ENCODE measurements at places on chromosomes 5 and 9.

- DNase-seq, result no peak
Measured at GRCh38 chr5:133460172-133460758, 152.1 kb downstream of the FSTL4 start.

GRCh38 chr9:74824654-74825053, 63.1 kb downstream of the TRPM6 start:
- DNase-seq, result no peak

GRCh38 chr9:20480249-20480648, 142.1 kb downstream of the MLLT3 start:
- DNase-seq, result no peak

DNA sequence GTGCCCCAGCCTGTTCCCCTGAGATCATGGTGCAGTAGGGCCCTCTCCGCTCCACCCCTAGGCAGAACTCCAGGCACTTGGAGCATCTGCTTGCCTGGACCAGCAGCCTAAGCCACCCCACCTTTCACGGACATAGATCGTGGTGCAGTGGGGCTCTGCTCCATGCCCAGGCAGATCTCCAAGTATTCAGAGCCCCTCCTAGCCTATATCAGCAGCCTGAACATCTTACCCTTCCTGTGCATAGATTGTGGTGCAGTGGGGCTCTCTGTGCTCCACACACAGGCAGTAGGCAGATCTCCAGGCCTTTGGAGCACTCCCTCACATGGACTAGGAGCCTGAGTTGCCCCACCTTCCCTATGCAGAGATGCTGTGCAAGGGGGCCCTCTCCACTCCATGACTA, 103.0 kb downstream of the GLIS3 start:
- DNase-seq, result no peak

DNA sequence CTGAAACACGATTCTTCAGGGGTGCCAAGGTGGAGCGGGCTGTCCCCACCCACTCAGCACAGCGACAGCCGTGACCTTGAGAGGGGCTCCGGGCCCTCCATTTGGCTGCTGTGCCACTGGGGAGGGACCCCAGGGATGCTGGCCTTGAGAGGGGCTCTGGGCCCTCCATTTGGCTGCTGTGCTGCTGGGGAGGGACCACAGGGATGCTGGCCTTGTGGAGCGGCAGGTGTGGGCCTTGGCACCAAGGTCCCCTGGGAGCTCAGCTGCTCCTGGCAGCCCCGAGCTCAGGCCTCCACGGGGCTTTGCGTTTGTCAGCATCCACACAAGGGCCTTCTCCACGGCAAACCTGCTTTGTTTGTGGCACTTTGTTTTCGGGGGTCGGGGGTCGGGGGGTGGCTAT, 137.6 kb upstream of the LPCAT1 start:
- no peak for DNase-seq

DNA sequence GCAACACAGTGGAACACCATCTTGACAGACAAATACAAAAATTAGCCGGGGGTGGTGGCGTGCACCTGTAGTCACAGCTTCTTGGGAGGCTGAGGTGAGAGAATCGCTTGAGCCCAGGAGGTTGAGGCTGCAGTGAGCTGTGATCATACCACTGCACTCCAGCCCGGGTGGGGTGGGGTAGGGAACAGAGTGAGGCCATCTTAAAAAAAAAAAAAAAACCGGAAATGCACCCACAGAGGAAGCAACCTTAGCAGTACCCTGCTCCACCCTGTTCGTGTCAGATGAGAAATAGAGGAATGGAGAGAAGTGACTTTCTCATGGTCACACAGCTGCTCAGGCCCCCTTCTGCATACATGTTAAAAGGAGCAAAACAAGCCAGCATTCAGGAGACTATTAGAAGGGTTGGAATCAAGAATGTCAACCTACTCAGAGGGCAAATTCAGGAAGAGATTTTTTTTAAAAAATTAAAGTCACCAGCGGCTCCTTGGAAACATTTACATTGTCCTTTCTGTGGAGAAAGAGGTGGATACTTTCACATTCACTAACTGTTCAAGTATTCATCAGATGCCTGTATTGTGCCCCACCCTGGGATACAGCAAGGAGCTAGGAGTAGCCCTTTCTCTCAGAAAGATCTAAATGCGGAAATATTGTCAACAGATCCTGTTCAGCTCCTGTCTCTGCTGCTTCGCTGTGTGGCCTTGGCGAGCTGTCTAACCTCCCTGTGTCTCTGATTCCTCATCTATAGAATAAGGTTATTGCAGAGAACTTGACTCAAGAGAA, 41.0 kb downstream of the CYFIP2 start:
- no peak for DNase-seq

DNA sequence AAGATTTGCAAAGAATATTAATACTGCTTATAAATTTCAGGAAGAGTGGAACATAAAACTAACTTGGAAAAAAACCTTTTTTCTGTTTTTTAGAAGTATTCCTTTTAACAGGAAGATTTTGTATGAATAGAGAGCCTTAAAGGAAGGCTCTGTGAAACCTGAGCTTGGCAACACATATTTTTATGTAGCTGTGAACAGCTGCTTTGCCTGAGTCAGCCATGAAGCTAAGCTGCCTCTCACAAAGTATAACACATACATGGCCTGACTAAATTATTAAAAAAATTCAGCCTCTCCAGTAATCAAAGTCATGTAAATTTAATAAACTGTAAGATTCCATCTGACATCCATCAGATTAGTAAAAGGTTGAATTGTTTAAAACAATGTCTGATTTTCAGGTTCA, 547.5 kb downstream of the ELAVL2 start:
- DNase-seq, result no peak

- no peak for DNase-seq
Measured at GRCh38 chr5:36605241-36605640, 1.2 kb upstream of the SLC1A3 start.

GRCh38 chr9:135960411-135961276, 529 bp downstream of the UBAC1 start:
- DNase-seq, result no peak

- DNase-seq, result no peak
Measured at GRCh38 chr5:73644385-73644963, 18.5 kb downstream of the ARHGEF28 start.

DNA sequence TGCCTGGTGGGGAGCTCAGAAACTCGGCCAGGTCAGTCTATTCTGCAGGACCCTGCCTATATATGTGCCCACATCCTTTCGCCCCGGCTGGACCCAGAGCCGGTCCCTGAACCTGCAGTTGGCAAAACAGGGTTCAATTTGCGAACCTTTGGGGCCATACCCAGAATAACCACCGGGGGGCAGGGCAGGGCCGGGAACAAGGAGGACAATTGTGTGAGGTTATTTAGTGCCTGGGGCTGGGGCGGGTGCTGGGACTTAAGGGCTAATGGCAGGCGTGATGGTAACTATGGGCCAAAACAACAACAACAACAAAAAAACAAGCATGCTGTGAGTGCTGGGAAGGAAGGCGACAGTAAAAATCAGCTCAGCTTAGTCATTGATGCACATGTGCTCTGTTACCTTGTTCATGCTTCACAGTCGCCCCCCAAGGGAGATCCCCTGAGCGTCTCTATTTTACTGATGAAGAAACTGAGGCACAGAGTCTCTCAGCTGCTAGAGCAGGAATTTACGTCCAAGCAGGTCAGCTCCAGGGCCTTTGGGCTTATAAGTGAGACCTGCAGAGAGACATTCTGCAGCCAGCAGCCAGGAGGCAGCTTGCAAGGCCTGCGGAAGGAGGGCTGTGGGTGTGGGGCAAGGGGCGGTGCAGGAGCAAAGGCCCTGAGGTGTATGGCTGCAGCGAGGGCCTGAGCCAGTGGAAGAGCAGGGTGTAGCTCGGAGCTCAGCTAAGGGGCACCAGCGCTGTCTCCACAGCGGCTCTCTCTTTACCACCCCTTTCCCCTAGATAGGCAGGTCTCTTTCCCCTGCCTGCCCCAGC, 106.0 kb downstream of the PHF2 start:
- DNase-seq, result peak; percentile 17

- no peak for DNase-seq
Measured at GRCh38 chr5:96648593-96648992, 13.6 kb upstream of the CAST start.

DNA sequence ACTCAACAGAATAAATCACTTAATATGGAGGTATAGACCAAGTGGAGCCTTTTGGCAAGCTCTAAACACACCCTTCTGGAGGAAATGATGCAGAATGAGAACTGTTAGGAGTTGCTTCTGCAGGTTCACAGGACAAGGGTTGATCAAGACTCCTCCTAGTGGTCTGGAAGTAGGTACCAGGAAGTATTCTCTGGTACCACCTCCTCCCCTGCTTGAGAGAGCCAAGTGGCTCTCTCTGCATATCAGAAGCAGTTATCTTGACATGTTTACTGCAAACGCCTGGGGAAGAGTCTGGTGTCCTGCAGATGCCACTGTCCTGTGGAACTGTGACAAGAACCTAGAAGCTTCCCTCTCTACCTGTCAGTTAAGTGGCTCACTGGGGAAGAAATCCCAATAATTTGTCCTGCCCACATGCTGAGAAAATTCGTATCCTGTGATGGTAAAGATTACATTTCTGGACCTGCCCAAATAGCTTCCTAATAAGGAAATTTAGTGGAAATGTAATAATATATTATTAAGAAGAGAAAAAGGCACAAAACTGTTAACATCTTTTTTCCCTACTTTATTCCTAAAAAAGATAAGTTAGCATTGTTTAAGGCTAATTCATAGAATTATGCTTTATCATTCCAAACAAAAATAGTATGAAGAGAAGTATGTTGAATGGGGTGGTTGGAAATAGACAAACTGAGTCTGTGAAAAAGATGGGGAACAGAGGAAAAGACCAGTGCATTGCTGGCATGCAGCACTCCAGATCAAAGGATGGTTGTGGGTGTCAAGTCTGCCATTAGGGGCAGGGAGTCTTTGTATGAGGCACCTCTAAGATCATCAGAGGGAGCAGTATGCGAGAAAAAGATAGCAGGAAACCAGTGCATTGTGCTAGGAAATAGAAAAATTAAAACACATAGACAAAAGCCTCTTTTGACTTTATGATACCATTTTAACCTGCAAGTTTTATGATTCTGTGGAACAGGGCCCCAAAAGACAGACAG, 118.8 kb downstream of the CDC42SE2 start:
- DNase-seq, result peak; percentile 26

GRCh38 chr5:141105350-141105749, 5.1 kb downstream of the PCDHB3 start:
- DNase-seq, result no peak

DNA sequence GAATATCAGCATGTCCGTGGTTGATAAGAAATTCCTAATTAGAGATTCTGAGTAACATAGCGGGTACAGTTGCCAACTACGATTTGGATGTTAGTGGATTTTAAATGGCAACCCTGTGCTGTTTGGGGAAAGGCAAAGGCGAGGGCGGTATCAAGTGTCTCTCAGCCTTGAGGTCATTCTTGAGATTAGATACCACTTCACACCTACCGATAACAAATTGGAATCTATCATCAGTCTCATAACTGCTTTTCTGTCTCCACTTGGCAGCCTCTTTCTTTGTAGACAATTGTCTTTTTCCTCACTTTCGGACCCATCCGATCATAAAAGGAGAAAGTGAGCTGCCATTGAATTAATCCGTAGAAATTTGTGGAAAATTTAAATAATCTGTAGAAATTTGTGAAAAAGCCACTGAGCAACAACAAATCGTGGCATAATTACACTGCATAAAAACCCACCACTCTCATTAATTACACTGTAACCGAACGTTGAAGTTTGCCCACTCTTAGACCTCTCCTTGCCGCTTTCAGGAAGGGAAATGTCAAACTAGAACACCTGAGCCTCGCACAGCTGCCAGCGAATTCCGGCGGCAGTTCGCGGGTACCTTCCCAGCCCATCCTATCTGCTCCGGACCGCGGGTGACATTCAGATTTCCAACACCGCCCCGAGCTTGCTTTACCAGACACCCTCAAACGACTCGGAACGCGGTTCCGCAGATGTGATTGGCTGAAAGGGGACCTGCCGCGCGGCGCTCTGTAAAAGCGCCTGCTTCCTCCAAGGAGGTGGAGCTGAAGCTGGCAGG, 849 bp upstream of the RGMB start:
- DNase-seq, result peak; percentile 39

DNA sequence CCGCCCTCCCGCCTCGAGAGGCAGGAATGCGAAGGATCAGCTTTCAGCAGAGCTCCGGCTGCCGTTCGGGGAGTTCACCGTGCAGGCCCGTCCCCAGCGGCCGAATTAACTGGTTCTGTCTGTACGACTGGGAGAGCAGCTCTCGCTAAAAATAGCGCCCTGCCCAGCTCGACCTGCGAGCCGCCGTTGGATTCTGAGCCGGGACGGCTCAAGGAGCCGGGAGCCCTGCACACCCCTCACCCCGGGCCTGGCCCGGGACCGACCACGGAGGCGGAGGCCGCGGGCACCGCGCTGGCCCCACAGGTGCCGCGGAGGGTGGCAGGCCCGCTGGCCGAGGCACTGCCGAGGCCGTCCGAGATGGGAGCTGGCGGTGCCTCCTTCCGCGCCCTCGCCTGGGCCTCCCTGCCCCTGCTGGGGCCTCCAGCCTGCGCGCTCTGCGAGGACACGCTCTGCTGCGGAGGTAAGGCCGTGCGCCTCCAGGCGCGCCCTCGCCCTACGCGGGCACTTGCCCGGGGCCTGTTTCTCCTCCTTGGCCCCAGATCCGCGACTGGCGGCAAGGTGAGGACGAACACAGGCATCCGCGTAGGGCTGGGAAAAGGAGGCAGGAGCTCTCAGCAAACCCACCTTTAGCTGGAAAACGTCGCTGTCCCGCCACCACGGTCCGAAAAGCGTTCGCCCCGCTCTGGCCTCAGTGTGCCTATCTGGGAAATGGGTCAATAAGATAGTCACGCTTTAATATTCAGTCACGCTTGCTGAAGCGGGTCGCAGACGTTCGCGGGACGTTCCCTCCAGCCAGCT, 53.1 kb upstream of the DAB2IP start:
- no peak for DNase-seq

DNA sequence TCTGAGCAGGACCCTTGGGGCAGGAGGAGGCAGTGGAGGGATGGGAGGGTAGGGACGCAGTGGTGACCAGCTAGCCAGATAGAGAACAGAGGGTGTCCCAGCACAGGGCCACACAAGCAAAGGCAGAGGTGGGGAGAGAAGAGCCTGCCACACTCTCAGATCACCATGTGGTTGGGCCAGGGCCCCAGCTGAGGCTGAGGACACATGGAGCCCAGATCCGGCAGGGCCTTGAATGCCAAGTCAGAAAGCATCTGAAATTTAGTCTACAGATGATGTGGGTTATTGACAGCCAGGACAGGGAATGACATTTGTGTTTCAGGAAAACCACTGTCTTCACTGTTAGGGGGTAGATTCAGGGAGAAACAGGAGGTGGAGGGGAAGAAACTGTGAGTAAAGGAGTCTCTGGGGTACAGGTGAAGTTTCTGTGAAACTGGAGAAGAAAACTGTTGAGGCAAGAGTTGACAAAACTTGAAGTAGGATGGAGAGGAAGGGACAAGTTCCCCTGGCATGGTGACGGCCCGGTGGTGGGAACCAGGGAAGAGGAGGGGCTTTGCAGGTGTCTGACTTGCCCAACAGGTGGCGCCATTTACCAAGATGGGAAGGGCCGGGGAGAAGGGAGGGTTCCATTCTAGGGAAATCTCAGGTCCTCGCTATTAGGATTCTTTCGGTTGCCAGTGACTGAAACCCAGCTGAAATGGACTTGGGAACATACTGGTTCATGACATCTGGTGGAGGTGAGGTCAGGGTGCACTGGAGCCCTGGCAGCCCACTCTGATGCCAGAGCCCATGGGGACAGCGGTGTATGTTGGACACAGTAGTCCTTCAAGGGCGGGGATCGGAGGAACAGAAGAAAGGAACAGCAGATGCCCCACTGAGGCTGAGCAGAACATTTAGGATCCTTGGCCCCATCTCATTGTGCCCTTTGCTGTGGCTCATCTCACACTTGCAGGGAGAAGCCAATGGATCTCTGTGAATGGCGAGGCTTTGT, 100.1 kb downstream of the KCNIP1 start:
- no peak for DNase-seq
